Colonic mucosa (tissue), 4 donors: ENCODE measurements at places on chromosomes 3 and 15. TPM values are rescaled to one million over a fixed set of nuclear protein-coding genes. Genes with fewer than 3 reads are reported as not detected.

PRSS50 gene
- not detected for total RNA-seq

DNA sequence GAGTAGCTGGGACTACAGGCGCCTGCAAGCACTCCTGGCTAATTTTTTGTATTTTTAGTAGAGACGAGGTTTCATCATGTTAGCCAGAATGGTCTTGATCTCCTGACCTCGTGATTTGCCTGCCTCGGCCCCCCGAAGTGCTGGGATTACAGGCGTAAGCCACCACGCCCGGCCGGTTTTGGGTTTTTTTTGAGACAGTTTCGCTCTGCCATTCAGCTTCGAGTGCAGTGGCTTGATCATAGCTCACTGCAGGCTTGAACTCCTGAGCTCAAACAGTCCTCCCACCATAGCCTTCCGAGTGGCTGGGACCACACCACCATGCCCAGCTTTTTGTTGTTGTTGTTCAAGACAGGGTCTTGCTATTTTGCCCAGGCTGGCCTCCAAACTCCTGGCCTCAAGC, 16.0 kb upstream of the SCAP start:
- H3K4me3 ChIP-seq, result no peak overlapping the region
- H3K4me1 ChIP-seq, result no peaks in the 10 kb centered on the region
- H3K36me3 ChIP-seq, result no peaks in the 10 kb centered on the region
- H3K27ac ChIP-seq, result no peak overlapping the region
- no peak for DNase-seq

DNA sequence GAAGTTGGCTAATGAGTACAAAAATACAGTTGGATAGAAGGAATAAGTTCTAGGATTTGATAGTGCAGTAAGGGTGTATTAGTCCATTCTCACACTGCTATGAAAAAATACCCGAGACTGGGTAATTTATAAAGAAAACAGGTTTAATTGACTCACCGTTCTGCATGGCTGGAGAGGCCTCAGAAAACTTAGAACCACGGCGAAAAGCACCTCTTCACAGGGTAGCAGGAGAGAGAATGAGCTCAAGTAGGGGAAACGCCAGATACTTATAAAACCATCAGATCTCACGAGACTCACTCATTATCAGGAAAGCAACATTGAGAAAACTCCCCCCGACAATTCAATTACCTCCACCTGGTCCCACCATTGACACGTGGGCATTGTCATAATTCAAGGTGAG, 483.3 kb downstream of the TUSC7 start:
- no peaks in the 10 kb centered on the region for H3K4me1 ChIP-seq
- H3K36me3 ChIP-seq, result no peaks in the 10 kb centered on the region
- no peak overlapping the region for H3K4me3 ChIP-seq

GRCh38 chr15:66651913-66652642, 50.0 kb upstream of the SMAD6 start:
- no peaks in the 10 kb centered on the region for H3K27me3 ChIP-seq
- no peak overlapping the region for H3K4me3 ChIP-seq

GAP43 gene
- total RNA-seq, result 1.8 TPM

- no peaks in the 10 kb centered on the region for H3K4me1 ChIP-seq
- H3K27ac ChIP-seq, result no peak overlapping the region
- no peaks in the 10 kb centered on the region for H3K36me3 ChIP-seq
Observed at GRCh38 chr3:115968871-115969270, 345.6 kb downstream of the GAP43 start.

GRCh38 chr3:22933051-22933840, 269.9 kb upstream of the UBE2E2 start:
- no peaks in the 10 kb centered on the region for H3K27me3 ChIP-seq
- no peaks in the 10 kb centered on the region for H3K36me3 ChIP-seq
- H3K4me1 ChIP-seq, result no peaks in the 10 kb centered on the region
- H3K4me3 ChIP-seq, result no peak overlapping the region
